ENCODE measurements at places on chromosomes 7 and 10.

DNA sequence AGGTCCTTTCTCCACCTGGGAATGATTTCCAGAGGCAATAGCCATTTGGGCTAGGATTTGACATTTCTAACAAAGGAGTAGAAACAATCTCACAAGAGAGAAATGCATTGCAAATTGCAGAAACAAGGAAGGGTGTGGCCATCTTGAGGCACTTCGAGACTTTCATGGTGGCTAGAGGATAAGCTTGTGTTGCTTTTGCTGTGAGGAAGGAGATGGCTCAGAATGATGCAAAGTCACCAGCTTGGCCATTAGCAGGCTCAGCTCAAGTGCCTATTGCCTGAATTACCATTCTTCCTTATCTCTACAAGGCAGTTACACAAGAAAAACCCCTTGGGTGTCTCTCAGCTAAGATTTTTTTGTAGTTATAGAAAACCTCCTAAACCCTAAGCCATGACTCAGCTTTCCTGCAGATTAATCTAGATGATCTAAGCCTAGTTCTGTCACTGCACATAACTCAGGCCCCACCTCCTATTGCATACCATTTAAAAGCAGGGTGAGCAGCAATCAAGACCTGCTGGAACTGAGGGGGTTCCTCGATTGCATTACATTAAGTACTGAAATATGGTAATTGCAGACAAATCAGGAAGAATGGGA is 683.1 kb downstream of the NRG3 start:
- no peak for DNase-seq

- DNase-seq = no peak
These were observed 71.0 kb upstream of the ADAM12 start for GRCh38 chr10:126459032-126459831.

GRCh38 chr10:119737823-119738222 is 12.0 kb downstream of the INPP5F start:
- DNase-seq = no peak

- no peak for DNase-seq
These were observed 27.8 kb downstream of the DCLRE1C start for GRCh38 chr10:14926061-14926470.

GRCh38 chr10:21519397-21519933 is 6.0 kb downstream of the SKIDA1 start:
- DNase-seq = no peak

DNA sequence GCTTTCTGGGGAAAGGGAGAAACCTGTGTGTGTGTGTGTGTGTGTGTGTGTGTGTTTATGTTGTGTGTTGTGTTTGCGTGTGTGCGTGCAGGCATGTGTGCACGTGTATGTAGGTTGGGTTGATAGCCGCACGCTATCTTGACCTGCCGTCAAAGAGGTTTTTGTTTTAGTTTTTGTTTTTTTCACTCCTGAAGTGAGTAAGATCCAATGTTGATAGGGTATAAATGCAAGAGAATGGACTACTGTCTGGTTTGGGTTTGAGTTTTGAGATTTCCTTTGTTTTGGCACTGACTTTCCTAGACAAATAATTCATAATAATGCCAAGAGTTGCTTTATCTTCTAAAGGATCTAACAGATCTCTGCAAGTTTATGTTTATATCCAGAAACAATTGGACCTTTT is 27.8 kb downstream of the POU6F2 start:
- DNase-seq = no peak

- no peak for DNase-seq
These were observed 29.5 kb upstream of the COBL start for GRCh38 chr7:51346126-51346525.
